Nucleus accumbens (tissue), 56 donors: ENCODE measurements at places on chromosomes 12 and 14.

- DNase-seq = no peak
Observed at GRCh38 chr14:81187832-81188522, 32.8 kb downstream of the GTF2A1 start.

GRCh38 chr12:120259418-120260202, 5.9 kb downstream of the PXN start:
- DNase-seq = no peak

DNA sequence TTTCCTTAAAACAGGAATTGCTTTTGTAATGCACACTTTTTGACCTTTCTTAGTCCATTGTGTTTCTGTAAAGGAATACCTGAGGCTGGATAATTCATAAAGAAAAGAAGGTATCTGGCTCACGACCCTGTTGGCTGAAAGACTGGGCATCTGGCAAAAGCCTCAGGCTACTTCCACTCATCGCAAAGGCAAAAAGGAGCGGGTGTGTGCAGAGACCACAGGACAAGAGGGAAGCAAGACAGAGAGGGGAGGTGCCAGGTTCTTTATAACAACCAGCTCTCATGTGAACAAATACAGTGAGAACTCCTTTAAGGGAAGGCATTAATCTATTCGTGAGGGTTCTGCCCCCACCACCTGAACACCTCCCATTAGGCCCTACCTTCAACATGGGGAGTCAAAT, 182.1 kb downstream of the C12orf50 start:
- DNase-seq = no peak

GRCh38 chr12:105888696-105889095, 250.1 kb downstream of the NUAK1 start:
- no peak for DNase-seq

- no peak for DNase-seq
Observed at GRCh38 chr14:105944632-105945610, 418.5 kb downstream of the TMEM121 start.

GRCh38 chr12:87513536-87514280, 515.5 kb downstream of the C12orf50 start:
- DNase-seq = no peak

- no peak for DNase-seq
Observed at GRCh38 chr12:103021538-103022218, 64.2 kb downstream of the ASCL1 start.

DNA sequence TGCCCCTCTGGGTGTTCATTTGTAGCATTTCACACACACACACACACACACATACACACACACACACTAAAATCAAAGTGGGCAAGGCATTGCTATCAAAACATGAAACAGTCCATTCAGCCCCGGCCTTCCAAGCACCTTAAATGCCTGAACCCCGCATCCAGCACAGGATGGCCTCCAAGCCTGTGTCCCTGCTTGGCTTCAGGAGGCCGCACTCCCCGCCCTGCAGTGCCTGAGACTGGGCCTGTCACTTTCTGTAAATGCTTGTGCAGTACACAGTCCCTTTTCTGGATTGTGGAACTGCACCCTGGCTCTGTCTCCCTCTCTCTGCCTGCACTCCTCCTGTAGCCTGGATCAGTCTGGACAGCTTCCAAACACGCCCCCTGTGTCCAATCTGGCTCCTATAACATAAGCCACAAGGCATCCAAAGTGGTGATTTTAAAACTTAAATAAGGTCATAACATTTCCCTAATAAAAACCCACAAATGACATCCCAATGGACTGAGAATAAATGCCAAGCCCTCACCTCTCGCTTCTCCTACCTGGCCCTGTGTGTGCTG, 972.2 kb upstream of the TMEM132C start:
- no peak for DNase-seq

DNA sequence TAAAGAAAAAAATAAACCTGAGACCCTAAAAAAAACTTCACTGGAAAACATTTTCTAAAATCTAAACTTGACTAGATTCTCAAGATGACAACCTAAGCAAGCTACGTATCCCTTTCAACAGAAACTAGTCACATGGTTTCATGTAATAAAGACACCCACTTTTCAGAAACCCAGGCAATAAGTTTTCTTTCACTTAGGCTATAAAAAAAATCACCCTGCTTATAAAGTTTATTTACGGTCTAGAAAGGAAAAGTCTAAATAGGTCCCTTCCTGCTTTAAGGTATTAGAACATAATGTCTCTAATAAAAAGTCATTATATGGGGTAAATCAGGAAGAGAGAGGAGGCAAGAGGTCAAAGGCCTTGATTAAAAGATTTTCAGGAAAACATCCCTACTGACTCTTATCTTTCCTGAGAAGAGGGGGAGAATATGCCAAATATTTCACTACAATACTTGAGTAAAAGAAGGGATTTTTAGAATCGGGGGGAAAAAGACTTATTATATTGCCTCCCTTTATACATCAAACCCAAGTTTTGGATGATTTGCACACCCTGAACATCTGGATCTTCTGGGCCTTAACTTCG, 9.5 kb downstream of the CLIP1 start:
- no peak for DNase-seq

GRCh38 chr14:103319422-103319821, 14.6 kb upstream of the EIF5 start:
- no peak for DNase-seq

- no peak for DNase-seq
Observed at GRCh38 chr12:114916541-114916940, 232.6 kb upstream of the TBX3 start.

GRCh38 chr12:108667349-108667748, 33.7 kb upstream of the SELPLG start:
- no peak for DNase-seq
